ENCODE measurements at places on chromosomes 3 and 15. TPM values are rescaled to one million over a fixed set of nuclear protein-coding genes. Genes with fewer than 3 reads are reported as not detected.
A peak's percentile ranks its signal among the peaks of the same experiment; 100 is the strongest.

DNA sequence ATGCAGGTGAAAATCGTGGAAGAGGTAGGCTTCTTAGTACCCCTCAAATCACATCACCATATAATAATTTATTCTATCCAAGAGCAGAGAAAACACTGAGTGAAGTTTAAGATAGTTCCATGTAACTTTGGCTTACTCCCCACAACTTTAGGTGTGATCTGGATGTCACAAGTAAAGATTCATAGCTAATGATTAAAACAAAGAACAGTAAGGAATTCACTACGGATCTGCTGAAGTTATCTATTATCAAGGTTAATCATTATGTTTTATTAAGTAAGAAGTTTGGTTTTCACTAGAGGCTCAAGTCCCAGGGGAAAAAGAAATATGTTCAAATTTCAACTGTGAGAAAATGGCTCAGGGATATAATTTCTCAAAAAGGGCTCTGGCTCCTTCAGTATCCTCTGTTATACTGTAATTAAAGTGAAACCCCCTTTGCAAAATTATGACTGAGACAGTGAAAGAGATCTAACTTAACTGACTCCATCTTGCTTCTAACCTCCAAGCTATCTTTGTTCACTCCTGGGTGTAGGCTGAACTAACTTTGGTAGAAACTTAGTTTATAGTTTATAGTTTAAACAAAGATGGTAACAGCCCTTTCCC, 17.1 kb downstream of the CD80 start:
- no peak for DNase-seq
- H3K27ac ChIP-seq, result no peak overlapping the region
- H3K27me3 ChIP-seq, result no peaks in the 10 kb centered on the region

Gene FGD5
- total RNA-seq, result 2.2 TPM

DNA sequence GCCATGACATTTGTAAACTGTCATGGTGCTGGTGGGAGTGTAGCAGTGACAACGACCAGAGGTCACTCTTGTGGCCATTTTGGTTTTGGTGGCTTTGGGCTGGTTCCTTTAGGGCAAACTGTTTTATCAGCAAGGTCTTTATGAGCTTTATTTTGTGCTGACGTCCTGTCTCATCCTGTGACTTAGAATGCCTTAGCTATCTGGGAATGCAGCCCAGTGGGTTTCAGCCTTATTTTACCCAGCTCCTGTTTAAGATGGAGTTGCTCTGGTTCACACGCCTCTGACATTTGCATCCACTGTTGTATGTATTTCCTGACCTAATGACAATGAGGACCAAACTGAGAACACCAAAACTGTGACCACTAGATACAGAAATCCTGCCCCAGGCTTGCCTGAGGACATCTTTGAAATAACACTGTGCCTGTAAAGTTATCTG, 37.6 kb downstream of the RAB8B start:
- no peak for DNase-seq
- no peak overlapping the region for H3K4me3 ChIP-seq
- peaks cover 5% of the 10 kb centered on the region for H3K4me1 ChIP-seq
- no peaks in the 10 kb centered on the region for H3K27me3 ChIP-seq

Gene CELSR3
- 0.56 TPM for total RNA-seq

DNA sequence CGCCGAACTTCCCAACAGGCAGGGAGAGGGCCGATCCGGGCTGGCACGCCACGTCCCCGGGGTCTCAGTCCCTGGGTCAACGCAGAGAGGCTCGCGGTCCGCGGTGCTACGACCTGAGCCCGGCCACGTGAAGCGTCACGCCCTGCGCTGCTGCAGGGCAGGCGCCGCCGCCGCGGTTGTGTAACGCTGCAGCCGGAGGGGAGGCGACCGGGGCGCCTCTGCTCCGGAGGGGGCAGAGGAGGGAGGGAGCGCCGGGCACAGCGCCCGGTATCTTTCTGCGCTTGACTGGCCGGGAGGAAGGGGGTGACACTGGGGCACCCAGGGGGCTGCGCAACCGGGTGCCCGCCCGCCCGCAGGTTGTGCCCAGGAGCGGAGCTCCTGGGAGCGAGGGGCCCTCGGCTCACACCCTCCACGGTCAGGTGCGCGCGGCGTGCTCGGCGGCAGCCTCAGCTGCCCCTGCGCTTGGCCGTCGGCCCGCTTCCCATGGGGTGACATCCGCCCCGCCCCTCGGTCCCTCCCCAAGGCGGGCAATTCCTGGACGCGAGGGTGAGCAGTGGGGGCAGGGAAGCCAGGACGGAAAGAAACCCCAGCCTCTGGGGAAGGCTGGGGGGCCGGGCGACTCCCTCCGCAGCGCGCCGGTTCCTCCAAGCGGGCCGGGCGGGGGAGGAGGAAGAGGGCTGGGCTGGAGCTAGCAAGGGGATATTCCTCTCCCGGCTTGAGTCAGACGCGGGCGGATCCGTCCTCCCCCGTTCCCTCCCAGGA, 852 bp upstream of the BHLHE40 start:
- peaks cover 15% of the 10 kb centered on the region for H3K36me3 ChIP-seq
- peak; percentile 86 for DNase-seq
- peak overlapping the region; percentile 83 for H3K4me3 ChIP-seq

All from esophagus squamous epithelium (tissue), 5 donors.